Activated CD4-positive, alpha-beta T cell treated with anti-CD3 and anti-CD28 coated beads for 24 hours (primary cell): ENCODE measurements at places on chromosomes 13 and 19.

GRCh38 chr19:34963573-34964406 is at the start of gene ZNF792:
Gene ZNF792, minus strand, starts transcription at chr19:34964229. Its CDS starts 567 bp downstream, at chr19:34963662.
- no peak for DNase-seq

DNA sequence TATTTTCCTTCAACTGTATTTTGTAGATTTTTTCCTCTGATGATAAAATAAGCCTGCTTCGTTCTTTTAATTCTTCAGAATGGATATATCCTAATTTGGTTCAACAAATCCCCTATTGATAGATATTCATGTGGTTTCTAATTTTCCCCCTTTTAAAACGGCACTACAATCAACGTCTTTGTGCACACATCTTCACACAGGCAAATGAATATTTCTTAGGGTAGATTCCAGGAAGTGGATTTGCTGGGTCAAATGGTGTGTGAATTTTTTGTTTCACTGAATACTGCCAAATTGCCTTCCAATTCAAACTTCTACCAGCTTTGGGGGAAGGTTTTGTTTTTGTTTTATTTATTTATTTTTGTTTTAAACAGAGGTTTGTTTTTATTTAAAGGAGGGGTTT is 287.2 kb downstream of the FOXO1 start:
- DNase-seq: no peak

- peak; percentile 63 for DNase-seq
These were observed 16.3 kb downstream of the CILP2 start for GRCh38 chr19:19554074-19555023.

DNA sequence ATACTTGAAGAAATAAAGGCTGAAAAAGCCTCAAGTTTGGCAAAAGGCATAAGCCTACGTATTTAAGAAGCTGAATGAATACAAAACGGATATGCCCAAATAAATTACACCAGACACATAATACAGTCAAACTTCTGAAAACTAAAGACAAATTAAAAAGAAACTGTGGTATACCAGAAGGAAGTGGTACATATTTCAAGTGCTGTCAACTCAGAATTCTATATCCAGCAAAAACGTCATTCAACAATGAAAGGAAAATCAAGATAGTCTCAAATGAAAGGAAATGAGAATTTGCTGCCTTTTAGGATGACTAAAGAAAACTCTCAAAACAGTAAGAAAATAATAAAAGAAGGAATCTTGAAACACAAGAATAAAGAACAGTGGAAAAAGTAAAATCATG is 69.5 kb downstream of the POLR1D start:
- no peak for DNase-seq

- no peak for DNase-seq
These were observed 240.2 kb upstream of the STARD13 start for GRCh38 chr13:33525763-33526162.

DNA sequence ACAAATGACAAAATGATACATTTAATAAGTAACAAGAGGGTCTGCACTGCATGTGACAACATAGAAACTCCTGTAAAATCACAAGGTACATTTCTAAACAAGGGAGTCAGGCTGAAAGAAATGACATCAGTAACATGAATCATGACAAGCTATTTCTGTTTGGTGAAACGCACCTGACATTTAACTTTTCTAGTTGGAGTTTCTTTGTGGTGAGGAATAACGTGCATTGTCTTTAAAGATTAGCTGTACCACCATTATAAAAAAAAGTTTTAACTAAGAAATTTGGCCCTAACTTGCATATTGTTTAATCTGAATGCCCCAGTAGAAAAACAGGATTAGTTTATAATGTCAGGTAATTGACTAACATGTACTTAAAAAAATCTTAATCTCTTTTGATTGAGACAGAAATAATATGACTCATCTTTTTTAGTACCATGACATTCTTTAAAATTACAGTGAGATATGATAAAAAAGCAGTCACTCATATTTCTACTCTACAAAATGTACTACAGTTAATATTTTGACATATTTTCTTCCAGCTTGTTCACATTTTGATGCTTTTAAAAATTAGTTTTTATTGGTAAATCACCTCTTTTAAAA is 418.2 kb downstream of the KLF12 start:
- no peak for DNase-seq
